ENCODE measurements at places on chromosomes 4 and X.
A peak's percentile ranks its signal among the peaks of the same experiment; 100 is the strongest.

DNA sequence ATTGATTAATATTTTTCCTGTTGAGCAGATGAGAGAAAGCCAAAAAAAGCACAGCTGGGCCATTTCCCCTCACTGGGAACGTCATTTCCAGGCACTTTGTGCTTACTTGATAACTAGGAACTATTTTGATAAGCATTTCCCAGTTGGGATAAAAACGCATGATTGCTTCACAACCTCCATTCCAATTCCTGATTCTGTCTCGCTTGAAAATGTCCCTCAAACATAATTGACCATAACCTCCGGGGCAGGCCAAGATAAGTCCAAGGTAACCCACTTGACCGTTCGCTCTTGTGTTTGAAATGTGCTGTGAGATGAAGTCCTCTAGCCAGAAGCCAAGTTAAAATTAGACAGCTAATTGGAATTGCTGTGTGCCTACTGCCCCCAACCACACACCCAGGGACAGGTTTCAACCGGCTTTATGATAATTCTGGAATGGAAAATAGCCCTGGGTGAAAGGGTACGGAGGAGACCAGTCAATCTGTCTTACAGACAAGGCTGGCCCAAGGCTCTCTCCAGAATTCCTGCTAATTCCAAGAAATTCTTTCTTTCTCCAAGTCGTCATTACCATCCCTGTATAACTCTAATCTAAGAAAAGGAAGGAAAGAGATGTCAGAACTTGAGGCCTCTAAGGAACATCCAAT, 137.1 kb downstream of the MID1 start:
- H3K4me3 ChIP-seq: no peak overlapping the region
- no peak overlapping the region for H3K27ac ChIP-seq
- no peaks in the 10 kb centered on the region for H3K36me3 ChIP-seq
- no peak for DNase-seq
- no peaks in the 10 kb centered on the region for H3K4me1 ChIP-seq

DNA sequence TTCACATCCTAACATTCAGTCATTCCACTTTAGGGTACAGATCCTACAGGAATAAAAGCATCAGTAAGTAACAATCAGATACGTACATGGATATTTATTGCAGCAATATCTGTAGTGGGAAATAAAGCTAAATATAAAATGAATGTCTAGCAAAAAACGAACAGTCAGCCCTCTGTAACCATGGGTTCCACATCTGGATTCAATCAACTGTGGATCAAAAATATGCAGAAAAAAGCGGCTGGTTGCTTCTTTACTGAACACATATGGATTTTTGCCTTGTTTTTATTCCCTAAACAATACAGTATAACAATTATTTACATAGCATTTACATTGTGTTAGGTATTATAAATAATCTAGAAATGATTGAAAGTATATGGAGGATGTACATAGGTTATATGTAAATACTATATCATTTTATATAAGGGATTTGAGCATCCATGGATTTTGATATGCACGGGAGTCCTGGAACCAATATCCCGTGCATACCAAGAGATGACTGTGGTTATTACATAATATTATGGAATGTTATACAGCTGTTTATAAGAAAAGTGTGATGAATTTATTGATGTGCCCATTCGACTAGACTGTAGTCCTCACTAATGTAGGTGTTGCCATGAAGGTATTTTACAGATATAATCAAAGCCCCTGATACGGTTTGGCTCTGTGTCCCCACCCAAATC, 132.8 kb downstream of the ARHGEF9 start:
- H3K4me1 ChIP-seq: no peaks in the 10 kb centered on the region
- peaks cover 31% of the 10 kb centered on the region for H3K36me3 ChIP-seq
- H3K27ac ChIP-seq: no peak overlapping the region
- no peak overlapping the region for H3K4me3 ChIP-seq
- no peaks in the 10 kb centered on the region for H3K27me3 ChIP-seq

DNA sequence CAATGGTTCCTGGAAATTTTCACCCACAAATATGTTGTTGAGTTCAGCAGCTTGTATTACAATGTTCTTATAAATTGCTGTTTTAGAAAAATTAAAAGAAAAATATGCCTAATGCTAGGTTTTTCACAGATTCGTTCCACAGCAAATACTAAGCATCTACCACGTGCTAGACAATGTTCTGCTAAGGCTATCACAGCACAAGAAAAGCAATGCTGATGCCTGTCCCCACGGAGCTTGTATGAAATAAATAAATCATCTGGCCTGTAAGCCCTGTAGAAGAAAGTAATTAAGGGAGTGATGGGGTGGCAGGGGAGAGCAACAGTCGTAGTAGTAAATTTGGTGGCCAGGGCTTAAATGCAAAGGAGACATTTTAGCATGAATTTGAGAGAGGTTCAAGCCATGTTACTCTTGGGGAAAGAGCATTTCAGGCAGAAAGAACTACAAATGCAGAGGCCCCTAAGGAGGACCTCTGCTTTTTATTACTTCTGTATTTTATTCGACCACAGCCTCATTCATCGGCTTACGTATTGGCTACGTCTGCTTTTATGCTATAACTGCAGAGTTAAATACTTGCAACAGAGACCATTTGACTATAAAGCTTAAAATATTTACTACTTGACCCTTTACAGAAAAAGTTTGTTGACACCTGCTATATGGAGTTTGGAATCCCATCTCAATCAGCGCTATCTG, 36.3 kb downstream of the ARAP2 start:
- no peak for DNase-seq
- H3K4me3 ChIP-seq: no peak overlapping the region
- H3K27me3 ChIP-seq: no peaks in the 10 kb centered on the region
- H3K4me1 ChIP-seq: peaks cover 54% of the 10 kb centered on the region

- no peak overlapping the region for H3K4me3 ChIP-seq
- no peaks in the 10 kb centered on the region for H3K27me3 ChIP-seq
- no peaks in the 10 kb centered on the region for H3K36me3 ChIP-seq
- H3K4me1 ChIP-seq: no peaks in the 10 kb centered on the region
- DNase-seq: no peak
Measured at GRCh38 chr4:125801373-125801772, 486.6 kb downstream of the FAT4 start.

GRCh38 chrX:129653971-129654651, 645 bp downstream of the APLN start:
- no peaks in the 10 kb centered on the region for H3K36me3 ChIP-seq
- peak overlapping the region; percentile 59 for H3K4me3 ChIP-seq
- H3K4me1 ChIP-seq: peaks cover 8% of the 10 kb centered on the region
- H3K27me3 ChIP-seq: peaks cover 15% of the 10 kb centered on the region

GRCh38 chr4:163540977-163541376, 46.5 kb downstream of the TMA16 start:
- no peak overlapping the region for H3K4me3 ChIP-seq
- no peak overlapping the region for H3K27ac ChIP-seq
- DNase-seq: no peak
- no peaks in the 10 kb centered on the region for H3K27me3 ChIP-seq
- H3K4me1 ChIP-seq: no peaks in the 10 kb centered on the region
- H3K36me3 ChIP-seq: no peaks in the 10 kb centered on the region

DNA sequence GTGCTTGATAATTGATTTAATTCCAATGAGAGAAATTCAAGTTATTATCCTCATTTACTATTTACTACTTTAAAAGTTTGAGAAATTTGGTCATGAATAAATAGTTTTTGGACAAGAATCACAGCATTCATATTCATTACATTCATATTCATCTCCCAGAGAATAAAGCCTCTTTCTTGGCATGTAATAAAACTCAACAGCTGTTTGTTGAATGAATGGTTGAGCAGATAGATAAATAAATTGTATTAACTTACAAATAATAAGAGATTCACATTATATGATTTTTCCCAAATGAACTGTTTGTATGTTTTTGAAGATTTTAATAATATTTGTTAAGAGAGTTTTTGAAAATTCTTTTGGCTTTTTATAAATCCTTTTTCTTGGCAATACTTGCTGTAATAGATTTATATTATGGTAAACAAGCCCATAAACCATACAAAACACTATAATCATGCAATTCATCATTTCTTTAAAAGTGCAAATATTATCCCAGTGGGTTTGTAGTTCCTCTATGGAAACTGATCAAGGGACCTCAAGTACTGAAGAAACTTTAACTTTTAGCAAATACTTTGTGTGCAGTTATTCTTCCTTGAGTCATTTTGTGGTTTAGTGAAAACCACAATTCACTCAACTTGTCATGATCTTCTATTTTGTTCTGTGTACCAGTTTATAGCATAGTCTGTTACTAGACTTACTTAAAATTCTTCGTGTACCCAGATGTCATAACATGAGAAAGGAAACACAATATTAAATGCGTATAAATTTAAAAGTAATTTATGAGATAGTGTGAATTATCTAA, 371.8 kb downstream of the ADGRL3 start:
- H3K27ac ChIP-seq: no peak overlapping the region
- no peak overlapping the region for H3K4me3 ChIP-seq
- no peaks in the 10 kb centered on the region for H3K4me1 ChIP-seq
- H3K36me3 ChIP-seq: no peaks in the 10 kb centered on the region

- peaks cover 43% of the 10 kb centered on the region for H3K4me1 ChIP-seq
- no peak for DNase-seq
- H3K27ac ChIP-seq: peak overlapping the region; percentile 66
- H3K36me3 ChIP-seq: peaks cover 4% of the 10 kb centered on the region
- H3K4me3 ChIP-seq: peak overlapping the region; percentile 12
Measured at GRCh38 chr4:121221608-121222007, 57.5 kb upstream of the TNIP3 start.

DNA sequence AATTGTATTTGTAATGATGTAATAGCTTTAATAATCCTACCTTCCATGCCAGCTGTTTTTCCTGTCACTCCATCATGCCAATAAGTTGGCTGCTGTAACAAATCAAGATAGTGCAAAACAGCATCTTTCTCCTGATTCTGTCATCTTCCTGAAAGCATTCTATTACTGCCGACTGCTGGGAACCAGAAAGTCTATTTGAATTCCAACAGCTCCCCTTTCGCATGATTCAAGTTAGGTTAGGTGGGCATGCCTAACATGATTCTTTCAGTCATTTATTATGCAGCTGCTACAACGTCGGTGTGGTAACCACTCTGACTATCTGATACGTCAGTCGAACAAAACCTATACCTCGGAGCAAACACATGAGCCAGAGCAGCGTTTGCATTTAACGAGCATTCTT, 127.9 kb upstream of the DMD start:
- no peaks in the 10 kb centered on the region for H3K27me3 ChIP-seq
- H3K36me3 ChIP-seq: no peaks in the 10 kb centered on the region
- no peak for DNase-seq
- H3K27ac ChIP-seq: no peak overlapping the region
- no peak overlapping the region for H3K4me3 ChIP-seq

DNA sequence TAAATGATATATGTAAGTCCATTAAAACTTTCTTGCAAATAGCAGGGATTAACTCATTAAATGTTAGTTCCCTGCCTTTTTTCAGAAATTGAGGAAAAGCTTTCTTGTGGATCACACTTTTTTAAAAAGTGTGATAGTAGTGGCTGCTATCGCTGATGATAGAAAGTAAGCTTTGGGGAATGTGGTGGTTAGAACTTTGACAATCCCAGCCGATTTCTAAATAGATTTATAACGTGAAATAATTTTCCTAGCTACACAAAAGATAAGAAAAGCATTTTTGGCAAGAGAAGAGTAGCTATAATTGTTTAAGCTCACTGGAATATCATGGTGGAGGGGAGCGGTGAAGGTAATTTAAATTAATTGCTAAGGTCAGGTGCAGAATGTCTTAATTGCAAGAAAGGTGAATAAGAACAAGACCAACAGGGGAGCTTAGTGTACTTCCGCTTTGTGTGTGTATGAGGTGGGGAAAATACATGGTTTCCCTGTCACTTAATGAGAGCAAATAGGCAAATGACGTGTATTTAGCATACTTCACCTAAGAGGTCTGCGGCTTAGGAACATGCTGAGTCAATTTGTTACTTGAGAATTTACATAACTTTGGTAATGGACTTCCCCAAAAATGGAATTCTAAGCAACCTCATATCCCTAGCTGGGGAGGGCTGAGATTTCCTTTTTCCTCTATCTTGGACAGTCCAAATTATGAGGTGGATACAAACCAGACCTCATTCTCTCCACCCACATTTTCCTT, 11.7 kb upstream of the IL21 start:
- H3K4me1 ChIP-seq: peaks cover 62% of the 10 kb centered on the region
- H3K27me3 ChIP-seq: no peaks in the 10 kb centered on the region
- no peak for DNase-seq

DNA sequence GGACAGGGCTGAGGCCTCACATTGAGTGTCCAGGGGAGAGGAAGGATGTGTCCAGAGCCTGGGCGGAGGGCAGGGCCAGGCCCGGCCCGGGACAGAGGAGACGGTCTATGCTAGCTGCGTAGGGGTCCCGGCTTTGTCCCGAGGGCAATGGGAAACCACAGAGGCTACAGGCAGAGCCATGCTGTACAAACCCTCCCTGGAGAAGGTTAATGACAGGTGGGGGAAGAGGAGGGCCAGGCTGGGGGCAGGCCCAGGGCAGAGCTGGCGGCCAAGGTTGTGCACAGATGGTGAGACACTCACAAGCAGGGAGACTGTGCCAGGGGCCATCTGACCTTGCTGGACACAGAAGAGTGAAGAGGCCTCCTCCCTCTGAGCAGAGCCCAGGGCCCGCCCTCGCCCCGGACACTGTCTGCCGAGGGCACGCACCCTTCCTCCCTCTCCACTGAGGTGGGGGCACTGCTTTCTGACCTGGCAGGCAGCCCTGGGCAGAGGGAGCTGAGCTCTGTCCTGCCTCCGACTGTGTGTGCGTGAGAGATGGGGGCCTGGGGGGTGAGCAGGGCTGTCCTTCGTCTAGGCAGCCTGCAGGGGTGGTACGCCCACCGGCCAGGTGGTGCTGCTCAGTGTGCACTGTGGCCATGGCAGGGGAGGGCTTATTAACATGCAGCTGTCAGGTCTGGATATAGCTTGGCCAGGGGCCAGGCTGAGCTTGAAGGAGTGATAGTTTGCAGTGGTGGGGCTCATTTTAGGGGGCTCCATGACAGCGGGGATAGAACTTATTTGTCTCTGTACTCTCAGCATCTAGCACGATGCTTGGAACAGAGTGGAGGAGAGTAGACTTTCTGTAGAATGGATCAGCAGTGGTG, 75.7 kb upstream of the LRPAP1 start:
- H3K36me3 ChIP-seq: no peaks in the 10 kb centered on the region
- no peak overlapping the region for H3K27ac ChIP-seq
- DNase-seq: no peak
- no peaks in the 10 kb centered on the region for H3K4me1 ChIP-seq

- peak overlapping the region; percentile 32 for H3K27ac ChIP-seq
- H3K4me1 ChIP-seq: peaks cover 76% of the 10 kb centered on the region
- no peak overlapping the region for H3K4me3 ChIP-seq
- no peak for DNase-seq
Measured at GRCh38 chr4:6912441-6912840, 2.8 kb downstream of the TBC1D14 start.

DNA sequence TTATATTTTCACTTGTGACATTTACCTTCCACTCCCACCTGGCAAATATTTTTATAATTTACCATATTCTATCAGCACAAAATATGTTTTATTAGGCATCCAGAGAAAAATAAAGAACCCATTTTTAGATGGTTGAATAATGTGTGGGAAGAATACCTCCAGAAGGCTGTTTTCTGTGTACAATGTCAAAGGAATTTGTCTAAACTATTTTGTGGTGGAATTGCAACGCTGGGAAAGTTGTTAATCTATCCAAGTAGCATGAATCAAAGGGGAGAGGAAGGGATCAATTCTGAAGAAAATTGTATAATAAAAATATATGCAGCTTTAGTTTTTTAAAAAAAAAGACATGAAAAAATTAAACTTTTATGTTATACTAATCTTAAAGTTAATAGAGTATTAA, 706.5 kb downstream of the FSTL5 start:
- H3K27me3 ChIP-seq: no peaks in the 10 kb centered on the region
- H3K27ac ChIP-seq: no peak overlapping the region
- no peak overlapping the region for H3K4me3 ChIP-seq
- no peak for DNase-seq
- H3K4me1 ChIP-seq: no peaks in the 10 kb centered on the region
